ENCODE measurements at places on chromosomes 6 and 20.

DNA sequence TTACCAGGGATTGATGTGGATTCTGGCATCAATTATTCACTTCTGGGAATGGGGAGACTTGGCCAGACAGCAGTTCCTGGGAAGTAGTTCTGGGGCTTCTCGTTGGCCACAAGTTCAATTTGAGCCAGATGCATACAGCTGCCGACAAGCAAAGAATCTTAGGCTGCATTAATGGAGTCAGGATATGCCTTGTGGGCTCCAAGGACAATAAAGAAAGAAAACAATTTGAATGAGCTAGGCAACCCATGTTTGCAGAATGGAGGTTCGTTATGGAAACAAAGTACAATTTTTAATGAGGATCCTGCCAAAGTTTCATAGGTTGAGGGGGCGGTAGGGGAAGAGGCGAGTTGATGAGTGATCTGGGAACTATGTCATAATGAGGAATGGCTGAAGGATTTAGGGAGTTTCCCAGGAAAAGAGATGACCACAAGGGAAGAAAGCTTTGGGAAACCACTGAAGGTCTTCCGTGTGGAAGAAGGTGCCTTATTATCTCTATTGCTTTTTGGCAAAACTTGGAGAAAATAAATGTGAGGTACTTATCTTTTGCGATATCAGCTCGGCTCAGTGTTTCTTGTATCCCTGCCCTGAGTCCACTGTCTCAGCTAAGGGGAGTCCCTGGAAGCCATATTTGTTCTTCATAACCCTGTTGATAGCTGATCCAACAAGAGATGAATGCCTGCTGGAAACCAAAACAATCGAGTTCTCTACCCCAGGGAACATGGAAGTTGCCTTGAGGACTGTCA lies 181.0 kb upstream of the ZNF217 start:
- DNase-seq: no peak

DNA sequence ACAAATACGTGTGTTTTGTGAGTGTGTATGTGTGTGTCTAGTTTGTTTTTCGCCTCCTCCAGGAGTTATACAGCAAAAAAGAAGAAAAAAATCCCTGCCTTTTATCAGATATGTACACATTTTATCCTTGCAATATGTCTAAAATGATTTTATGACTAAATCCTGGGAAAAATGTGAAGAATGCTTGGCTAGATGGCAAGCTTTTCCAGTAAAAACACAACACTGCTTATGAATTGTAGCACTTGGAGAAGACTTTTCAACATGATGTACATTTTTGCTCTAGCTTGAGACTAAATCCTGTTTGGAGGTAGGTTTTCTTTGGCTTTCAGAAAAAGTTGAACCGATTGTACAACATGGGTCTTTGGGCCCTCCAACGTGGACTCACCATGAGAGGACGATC lies 160.2 kb downstream of the GMPR start:
- no peak for DNase-seq

DNA sequence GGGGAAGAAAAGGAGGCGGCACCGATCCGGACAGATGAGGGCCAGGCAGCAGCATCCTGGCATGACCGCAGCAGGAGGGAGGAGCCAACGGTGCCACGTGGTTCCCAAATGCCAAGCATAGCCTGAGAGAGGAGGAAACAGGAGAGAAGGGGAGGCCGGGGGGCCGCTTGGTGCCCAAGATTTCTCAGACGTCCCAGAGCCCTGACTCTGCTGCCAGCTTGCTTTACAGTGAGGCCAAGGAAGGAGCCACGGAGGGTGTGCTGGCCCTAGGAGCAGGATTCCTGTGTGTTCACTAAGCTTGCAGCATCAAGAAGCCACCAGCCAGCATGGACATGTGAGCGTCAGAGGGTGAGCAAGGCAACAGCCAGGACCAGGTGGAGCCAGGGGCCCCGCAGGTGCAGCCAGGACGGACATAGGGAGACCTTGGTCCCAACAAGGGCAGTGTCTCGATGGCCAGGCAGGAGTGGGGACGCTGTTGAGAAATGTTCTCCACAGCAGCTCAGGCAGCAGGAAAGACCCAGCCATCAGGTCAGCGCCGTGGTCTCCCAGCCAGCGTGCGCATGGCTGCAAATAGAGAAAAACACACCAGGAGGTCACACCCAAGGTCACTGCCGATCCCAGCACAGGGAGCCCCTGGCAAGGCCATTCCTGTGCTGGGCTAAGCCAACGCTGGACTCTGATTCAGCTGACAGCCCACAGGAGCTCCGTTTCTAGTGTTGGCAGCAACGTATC lies 143.7 kb downstream of the DLL1 start:
- DNase-seq: no peak

GRCh38 chr6:81565071-81565470 lies 187.4 kb downstream of the TENT5A start:
- no peak for DNase-seq

GRCh38 chr6:3898265-3898994 lies 49.3 kb downstream of the FAM50B start:
- DNase-seq: no peak

DNA sequence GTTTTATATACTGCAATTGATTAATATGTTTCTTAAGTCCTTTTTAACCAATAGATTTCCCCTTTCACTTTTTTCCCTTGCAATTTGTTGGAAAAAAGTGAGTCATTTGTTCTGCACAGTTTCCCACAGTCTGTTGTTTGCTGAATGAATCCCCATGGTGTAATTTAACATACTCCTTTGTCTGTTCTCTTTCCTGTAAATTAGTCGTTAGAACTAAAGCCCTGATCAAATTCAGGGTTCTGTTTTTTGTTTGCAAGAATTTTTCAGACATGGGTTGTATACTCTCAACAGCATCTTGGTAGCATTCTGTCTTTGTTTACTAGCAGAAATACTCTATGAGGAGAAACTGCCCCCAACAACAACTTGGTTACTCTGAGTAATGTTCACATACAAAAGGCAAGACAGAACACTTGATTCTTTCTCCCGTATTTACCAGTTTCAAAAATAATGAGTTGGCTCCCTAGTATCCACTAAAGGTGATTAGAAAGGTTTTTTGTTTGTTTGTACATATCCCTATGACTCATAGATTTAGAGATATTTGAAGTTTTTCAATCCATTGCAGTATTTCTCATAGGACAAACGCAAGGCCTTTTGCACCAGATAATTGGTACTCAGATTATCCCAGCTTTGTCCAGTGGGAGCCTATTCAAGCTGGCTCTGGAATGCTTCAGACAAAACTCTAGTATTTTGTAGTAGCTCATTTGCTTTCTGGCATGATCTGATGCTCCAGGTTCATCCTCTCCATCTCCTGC lies 16.5 kb downstream of the BLOC1S5 start:
- no peak for DNase-seq

GRCh38 chr6:113512576-113512975 lies 344.6 kb upstream of the MARCKS start:
- DNase-seq: no peak

DNA sequence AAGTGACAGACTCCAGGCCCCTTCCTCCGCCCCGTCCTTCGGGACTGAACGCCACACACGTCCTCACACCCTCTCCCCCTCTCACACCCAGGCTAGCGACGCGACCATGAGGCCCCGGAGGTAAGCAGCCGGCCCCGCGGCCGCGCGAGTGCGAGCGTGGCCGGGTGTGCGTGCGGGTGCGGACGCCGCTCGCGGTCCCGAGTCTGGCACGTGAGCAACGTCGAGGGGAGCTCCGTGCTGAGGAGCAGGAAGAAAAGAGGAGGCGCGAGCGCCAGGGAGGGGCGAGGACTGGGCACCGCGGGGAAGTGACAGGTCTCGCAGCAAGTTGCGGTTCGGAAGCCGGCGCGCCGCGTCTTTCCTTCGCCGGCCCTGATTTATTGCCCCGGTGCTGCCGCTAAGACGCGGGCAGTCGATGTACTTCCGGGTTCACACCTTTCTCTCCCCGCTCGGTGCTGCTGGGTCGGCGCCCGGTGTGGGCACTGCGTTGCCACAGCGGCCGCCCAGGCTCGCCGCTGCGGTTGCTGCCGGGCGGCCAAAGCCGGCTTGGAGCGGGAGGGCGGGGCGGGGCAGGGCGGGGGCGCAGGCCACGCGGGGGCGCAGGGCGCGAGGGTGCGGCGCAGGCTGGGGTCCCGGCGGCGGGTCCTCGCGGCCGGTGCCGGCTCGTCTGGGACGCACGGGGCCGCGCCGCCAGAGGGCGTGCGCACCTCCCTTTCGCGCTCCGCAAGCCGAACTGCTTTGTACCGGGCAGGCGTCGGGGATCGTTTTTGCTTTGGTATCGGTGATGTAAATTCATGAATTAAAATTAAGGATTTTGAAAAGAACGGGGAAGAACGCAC lies 15.8 kb upstream of the LIN28B start:
- DNase-seq: peak; percentile 25

- no peak for DNase-seq
Measured at GRCh38 chr20:8104252-8104651, 27.8 kb upstream of the PLCB1 start.

DNA sequence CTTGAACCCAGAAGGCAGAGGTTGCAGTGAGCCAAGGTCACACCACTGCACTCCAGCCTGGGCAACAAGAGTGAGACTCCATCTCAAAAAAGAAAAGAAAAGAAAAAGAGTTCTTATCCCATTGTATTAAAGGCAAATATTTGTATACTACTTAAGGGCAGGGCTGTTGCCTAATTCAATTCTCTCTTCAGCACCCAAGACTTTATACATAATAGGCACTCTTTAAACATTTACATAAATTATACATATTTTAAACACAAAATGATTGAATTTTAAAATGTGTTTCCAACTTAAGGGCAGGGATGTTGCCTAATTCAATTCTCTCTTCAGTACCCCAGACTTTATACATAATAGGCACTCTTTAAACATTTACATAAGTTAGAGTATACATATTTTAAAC lies 424.3 kb upstream of the ARID1B start:
- DNase-seq: no peak

- no peak for DNase-seq
Measured at GRCh38 chr6:71043902-71044301, 87.0 kb upstream of the B3GAT2 start.

- no peak for DNase-seq
Measured at GRCh38 chr6:56525974-56526789, 116.5 kb downstream of the DST start.

DNA sequence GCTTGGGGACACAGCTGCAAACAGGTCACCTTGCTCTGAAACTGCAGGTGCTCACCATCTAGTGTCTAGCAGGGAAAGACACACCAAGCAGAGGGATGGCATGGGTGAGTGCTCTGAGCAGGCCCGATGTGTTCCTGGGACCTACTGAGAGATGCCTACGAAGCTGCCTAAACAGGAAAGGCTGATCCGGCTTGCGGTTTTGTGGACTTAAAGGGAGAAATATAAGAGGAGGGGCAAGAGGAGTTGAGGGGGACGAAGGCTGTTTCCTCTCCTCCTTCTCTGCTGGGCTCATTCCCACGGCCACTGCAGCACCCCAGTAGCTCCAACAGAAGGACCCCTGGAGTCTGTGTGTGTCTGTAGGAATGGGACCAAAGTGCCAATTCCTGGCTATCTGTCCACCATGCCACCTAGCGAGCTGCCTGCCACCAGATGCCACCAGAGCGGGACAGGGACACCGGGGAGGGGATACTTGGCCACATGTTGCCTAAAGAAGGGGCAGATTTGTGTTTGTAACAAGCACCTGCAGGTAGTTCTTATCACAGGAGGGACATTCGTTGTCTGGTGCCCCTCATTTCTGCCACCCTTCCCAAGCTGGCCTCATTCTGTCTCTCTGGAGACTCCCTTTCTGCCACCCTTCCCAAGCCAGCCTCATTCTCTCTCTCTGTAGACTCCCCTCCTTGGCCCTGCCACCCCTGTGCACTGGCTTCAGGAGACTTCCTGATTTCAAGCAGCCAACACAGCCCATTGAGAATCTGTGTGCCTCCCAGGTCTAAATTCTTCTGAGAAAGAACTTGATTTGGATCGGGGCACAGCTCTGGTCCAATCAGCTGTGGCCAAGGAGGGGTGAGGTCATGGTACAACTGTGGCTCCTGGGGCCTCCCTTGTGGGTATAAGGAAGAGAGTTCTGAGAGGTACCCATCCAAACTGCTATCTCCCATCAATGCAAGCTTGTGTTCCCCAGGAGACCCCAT lies 221.8 kb downstream of the ANKRD60 start:
- DNase-seq: no peak

DNA sequence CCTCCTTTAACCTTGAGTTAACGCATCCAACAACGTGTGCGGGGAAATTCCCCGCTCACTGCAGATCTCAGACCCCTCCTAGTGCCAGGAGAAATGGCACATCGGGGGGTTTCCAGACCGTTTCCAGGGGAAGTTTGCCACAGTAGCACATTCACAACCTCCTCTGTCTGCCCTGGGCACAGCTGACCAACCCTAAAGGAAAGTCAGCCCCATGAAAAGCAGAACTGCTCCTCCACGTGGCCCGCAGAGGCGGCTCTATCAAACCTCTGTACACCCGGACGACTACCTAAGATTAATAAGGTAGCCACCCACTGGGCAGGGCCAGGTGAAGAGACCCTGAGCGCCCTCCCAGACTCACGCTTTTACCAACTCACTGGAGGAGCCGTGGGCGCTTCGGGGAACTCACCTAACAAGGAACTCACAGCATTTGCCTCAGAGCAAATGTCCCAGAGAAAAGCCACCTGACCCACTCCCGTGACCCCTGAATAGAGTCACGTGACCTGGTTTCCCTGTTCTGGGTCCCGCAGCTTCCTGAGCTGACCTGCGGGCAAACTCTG lies 93.1 kb downstream of the PRND start:
- peak; percentile 93 for DNase-seq

GRCh38 chr20:20217621-20218020 lies 150.3 kb upstream of the INSM1 start:
- DNase-seq: no peak

DNA sequence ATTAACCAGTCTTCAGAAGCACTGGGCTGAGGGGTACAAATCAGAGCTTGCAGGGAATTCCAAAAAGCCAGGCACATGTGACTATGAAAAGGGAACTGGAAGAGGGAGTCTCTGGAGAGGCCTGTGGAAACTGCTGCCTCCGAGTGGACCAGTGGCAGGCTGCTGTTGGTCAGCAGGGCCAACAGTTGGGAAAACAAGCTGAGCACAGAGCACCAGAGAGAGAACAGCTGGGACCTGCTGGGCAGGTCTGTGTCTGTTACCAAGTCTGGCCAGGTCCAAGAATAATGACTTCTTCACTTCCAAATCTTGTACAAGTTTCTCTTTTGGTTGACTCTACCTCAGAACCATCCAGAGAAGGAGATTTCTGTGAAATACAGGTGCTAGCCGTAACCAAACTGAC lies 81.4 kb downstream of the LIN28B start:
- no peak for DNase-seq

GRCh38 chr6:16949716-16950115 lies 152.1 kb upstream of the STMND1 start:
- DNase-seq: no peak

DNA sequence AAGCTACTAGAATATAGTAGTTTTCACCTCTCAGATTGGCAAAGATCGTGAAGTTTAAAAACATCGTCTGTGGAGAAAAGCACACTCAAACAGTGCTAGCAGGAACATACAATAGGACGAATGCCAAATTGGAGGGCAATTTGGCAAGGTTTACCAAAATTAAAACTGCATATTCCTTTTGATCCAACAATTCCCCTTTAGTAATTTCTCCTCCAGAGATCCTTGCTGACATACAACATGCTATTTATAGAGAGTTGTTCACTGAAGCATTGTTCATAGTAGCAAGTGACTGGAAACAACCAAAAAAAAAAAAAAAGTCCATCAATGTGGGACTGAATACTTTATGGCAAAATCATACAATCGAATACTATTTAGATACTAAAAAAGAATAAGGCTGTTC lies 202.2 kb downstream of the ATXN1 start:
- no peak for DNase-seq

- peak; percentile 56 for DNase-seq
Measured at GRCh38 chr6:164039954-164040375, 625.4 kb downstream of the QKI start.

All from CD4-positive, alpha-beta T cell treated with Interleukin-17A for 1 hour (primary cell).